HFFc6 (cell line): ENCODE measurements at places on chromosomes 1 and 21. TPM values are rescaled to one million over a fixed set of nuclear protein-coding genes. Genes with fewer than 3 reads are reported as not detected.

Gene KIAA1614
- 2.1 to 4.0 TPM (median 2.8 TPM) in 3 replicates for total RNA-seq

Gene LCE2A
- total RNA-seq = 2.9 to 20.1 TPM (median 14.9 TPM) in 3 replicates

Gene CELF3
- total RNA-seq = not detected in 2 replicates

- no peaks in the 10 kb centered on the region for H3K36me3 ChIP-seq
- H3K27ac ChIP-seq = no peak overlapping the region
These were observed 14.3 kb downstream of the TNN start for GRCh38 chr1:175081983-175082382.

DNA sequence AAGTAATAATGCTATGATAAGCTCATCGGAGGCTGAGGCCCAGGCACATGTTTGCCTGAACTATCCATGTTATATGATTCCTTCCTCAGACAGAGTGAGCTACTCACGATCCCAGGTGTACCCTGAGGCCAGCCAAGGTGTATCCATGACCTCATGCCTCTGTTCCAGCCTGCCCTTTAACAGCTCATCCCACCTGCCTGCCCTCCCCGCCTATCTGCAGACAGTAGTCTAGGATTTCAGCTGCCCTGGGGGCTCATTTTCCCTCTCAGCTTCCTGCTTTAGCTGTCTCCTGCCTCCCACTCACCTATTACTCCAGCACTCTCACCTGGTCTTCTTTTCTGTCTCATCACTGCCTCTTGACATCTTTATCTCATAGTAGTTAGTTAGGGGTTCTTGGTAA is 1.9 kb upstream of the IL24 start:
- DNase-seq = no peak
- H3K4me3 ChIP-seq = 0 out of 2 replicates have a peak overlapping the region, but pooled peaks have one; percentile 8
- no peaks in the 10 kb centered on the region for H3K27me3 ChIP-seq
- H3K36me3 ChIP-seq = no peaks in the 10 kb centered on the region
- peaks cover 92% of the 10 kb centered on the region for H3K4me1 ChIP-seq

DNA sequence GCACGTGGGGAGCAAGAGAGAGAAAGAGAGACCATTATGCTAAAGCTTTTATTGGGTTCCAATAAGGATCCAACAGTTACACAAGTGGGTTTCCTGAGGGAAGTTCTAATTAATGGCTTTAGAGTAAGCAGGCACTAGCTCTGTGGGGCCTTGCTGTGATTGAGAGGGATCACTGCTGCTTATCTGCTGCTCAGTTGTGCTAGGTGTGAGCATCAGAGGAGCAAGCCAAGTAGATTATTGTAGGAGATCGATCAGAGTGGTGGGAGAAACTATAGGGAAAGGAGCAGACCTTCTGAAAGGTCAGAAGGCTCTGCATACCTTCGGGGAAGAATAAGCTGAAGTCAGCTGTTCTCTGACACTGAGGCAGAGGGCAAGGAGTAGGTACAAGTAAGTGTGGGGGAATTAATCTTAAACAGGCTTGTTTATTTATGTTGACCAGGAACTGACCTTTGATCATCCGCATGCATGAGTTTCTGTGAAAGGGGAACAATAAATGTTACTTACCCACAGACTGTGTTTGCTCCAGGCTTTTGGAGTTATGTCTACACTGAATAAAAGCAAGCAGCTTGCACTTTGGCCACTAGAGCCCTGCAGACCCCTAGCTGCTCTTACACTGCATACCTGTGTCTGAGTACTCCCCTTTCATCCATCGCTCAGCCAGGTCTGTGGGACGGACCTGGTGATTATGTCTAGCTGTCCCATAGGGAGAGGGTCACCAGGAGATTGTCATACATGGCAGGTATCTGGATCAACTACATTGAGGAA is 89.7 kb downstream of the TNNI3K start:
- H3K4me3 ChIP-seq = no peak overlapping the region
- H3K27ac ChIP-seq = no peak overlapping the region
- no peaks in the 10 kb centered on the region for H3K36me3 ChIP-seq

DNA sequence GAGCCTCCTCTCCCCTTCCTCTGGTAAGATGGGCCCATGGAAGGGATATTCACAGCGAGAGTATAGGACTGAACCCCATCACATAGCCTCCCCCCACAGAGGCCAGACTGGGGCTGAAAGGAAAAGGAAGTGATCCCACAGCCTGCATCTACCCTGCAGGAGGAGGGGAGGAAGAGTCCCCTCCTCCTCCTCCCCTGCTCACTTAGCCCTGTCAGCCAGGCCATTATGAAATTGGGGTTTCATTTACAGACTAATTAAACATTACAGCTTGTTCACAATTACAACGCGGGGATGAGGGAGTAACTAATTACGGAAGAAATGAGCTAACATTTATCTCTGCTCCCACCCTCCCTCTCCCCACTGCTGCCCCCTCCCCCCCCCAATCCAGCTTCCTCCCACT is 25.4 kb downstream of the DMAP1 start:
- H3K27ac ChIP-seq = no peak overlapping the region
- no peaks in the 10 kb centered on the region for H3K36me3 ChIP-seq
- H3K4me3 ChIP-seq = no peak overlapping the region
- H3K4me1 ChIP-seq = peaks cover 35% of the 10 kb centered on the region
- no peak for DNase-seq
- peaks cover 3% of the 10 kb centered on the region; the same call in 1 of the 2 replicates for H3K27me3 ChIP-seq
